Amniotic stem cell (primary cell): ENCODE measurements at places on chromosomes 5 and 9.

GRCh38 chr9:16213781-16214515, 656.5 kb downstream of the BNC2 start:
- peak; percentile 92 for DNase-seq

DNA sequence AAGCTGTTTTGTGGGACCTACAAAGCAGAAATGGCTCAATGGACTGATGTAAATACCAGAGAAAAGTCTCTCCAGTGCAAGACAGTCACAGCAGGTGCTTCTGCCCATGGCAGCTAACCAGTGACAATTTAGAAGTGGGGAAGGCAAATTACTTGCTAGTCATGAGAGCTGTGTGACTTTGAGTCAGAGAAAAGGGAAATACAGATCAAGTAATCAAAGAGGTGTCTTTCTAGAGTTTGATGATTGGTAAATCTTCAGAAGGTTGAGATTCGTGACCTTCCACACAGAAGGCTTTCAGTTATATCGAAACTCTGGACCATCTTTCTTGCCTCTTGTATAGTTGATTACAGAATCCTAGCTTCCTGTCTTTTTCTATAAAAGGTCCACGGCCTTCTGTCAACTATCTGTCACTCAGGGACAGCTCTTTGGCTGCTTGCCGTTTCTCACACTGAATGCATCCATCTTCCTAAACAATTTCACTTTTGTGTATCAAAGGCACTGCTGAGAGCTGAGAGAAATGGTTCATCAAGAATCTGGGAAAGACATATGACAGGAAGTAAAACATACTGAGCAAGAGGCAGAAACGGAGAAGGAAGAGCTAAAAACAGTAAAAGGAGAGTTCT, 993.9 kb upstream of the ACO1 start:
- DNase-seq: no peak

GRCh38 chr5:37938076-37938852, 98.4 kb upstream of the GDNF start:
- no peak for DNase-seq

- DNase-seq: no peak
Observed at GRCh38 chr9:87007711-87008366, 60.5 kb upstream of the GAS1 start.

DNA sequence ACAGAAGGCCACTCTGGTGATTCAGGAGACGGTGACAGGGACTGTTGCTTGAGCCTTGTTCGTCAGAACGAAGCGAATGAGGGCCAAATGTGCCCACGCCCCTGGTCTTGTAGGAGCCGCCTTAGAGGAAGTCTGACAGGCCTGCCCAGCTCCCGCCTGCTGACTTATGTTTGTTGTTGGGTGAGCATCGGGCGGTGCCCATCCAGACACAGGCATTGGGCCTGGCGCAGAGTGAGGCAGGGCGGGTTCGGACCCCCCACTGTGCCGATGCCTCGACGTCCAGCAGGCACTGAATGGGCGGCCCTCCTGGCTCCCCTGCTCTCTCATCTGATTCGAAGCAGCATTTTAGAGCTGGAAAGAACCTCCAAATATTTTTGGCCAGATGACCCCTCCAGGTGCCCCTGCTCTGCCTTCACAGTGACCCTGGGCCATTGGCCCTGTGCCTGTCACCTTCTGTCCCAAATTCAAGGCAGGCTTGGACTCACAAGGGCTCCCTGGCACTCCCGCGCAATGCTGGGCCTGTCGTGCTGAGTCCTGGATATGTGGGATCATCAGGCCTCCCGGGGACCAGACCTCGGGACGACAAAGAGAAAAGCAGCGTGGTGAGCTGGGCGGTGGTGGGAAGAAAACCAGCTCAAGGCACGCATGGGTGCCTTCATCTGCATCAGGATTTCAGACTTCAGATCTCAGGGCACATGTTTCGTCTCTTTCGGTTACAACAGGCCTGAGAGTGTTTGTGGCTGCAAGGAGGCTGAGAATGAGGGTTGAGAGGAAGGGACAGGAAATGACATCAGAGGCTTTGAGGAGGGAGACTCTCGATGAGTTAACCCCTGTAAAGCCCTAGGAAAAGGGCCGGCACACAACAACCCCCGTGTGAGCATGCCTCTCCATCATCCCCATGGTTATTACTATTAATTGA, 37.1 kb upstream of the OLFM1 start:
- DNase-seq: no peak

DNA sequence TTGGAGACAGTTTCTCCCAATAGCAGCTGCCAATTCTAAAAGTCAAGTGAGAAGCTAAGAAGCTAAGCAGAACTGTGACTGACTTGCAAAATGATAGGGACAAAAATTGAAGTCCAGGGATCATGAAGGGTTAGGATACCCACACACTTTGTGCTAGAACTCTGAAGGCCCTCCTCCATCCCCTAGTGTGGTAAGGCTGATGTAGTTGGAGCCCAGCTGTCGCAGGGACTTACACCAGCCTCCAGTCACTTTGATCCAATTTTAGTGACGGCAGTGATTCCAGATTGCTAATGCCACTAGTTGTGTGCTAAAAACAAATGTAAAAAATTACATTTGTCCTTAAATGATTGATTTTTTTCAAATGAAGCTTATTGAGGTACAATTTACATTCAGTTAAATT, 742.7 kb upstream of the ZNF608 start:
- DNase-seq: no peak

GRCh38 chr5:54886866-54887265, 98.5 kb downstream of the ESM1 start:
- no peak for DNase-seq

DNA sequence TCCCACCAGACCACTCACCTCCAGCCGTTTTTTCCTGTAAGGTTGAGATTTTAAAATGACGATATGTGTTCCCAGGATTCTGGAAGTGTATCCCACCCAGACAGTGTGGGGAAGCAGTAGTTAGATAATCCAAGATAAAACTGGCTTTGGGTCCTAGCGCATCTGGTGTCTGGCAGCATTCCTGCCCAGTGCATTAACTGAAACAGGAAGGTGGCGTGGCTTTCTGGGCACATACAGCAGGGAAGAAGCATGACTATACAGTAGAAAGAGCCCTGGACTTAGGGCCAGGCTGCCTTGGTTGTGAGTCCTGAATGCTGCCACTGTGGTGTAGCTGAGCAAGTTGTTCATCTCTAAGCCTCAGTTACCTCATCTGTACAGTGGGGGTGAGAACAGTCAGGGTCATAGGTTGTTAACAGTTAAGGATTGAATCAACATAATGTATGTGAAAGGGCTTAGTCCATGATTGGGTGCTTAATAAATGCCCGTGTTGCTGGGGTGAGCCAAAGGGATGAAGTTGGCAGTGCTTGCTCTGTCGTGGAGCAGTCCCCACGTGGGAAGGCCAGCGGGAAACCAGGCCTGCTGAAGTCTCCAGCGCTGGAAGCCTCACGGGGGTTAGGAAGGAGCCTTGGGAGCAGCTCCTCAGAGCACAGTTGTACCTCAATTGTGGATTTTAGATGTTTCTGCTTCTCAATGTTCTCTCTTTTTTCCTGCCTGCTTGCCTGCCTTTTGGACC, 18.0 kb downstream of the CLTA start:
- DNase-seq: no peak

- DNase-seq: no peak
Observed at GRCh38 chr9:124631326-124631725, 124.1 kb upstream of the NR5A1 start.

DNA sequence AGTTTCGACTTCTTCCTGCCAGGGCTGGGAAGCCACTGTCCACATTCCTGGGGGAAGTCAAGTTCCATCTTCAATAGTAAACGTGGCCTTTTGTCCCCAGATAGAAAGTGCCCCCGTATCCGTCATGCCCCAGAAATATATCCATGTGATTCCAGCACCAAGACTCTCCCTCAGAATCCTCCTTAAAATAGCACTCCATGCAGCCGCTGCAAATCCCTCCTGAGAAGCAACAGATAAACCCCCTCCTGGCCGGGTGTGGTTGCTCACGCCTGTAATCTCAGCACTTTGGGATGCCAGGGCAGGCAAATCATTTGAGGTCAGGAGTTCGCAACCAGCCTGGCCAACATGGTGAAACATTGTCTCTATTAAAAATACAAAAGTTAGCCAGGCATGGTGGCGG, 126.1 kb downstream of the OLFM1 start:
- no peak for DNase-seq

- no peak for DNase-seq
Observed at GRCh38 chr5:157562111-157562581, 13.4 kb downstream of the ADAM19 start.

DNA sequence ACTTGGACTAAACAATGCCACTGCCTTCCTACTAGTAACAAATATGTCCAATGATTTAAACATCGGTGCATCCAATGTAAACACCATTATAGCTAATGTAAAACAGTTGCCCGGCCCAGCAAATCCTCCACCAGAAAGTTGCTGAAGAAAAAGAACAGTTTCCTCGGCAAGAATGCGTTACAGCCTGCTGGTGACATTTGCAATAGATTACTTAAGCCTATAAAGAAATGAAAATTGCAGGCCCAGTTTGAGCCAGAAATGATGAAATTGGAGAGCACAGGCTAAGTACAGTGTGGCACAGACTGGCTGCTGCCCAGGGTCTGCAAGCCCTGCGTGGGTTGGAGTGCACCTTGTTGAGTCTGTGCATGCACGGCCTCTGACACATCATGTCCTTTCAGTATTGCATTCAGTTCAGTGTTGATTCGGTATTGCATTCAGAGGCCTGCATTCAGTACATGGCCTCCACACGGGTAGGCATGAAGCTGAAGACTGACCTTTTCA, 406.0 kb upstream of the KLF4 start:
- DNase-seq: peak; percentile 8

- no peak for DNase-seq
Observed at GRCh38 chr9:30815585-30815984, 1568.9 kb upstream of the ACO1 start.

DNA sequence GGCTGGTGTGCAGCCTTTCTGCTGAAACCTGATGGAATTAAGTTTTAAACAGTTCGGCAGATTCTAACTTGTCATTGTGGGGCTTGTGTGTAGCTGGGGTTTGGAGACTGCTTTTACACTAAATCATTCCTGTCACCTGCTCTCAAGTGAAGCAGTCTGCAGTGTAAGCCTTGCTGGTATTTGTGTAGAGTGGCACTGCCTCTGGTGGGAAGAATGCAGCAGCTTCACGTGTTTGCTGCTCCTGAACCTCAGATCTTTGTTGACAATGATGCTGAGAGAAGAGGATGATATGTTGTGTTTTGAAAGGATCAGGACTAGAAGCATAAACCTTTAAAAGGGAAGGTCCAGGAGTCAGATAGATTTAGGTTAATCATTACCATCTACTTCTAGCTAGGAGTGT, 88.1 kb downstream of the KDM4C start:
- DNase-seq: no peak

GRCh38 chr5:64229163-64229774, 63.6 kb downstream of the RNF180 start:
- peak; percentile 40 for DNase-seq

DNA sequence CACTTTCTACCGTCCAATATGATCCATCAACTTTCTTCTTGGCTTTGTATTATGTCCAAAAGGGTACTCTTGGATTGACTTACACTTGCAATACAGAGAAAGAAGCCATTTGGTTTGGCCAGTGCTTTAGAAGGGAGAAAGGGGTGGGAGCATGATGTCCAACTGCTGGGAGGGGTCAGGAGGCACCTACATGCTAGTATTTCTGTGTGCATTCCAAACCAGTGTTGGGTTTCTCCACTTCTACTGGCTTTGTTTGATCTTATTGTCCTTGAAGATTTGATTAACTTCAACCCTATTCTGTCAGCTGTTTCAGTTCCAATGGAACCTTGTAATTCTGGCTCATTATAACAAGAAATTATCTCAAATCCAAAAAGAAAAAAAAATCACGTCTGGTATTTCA, 27.6 kb downstream of the CYSTM1 start:
- DNase-seq: no peak

GRCh38 chr9:107942291-107942690, 452.7 kb upstream of the KLF4 start:
- DNase-seq: no peak

GRCh38 chr9:89225587-89225986, 47.0 kb upstream of the SHC3 start:
- DNase-seq: no peak

GRCh38 chr5:90548069-90548593, 10.5 kb upstream of the ADGRV1 start:
- DNase-seq: no peak

- no peak for DNase-seq
Observed at GRCh38 chr5:135759149-135759784, 75.2 kb upstream of the SLC25A48 start.

GRCh38 chr9:76405340-76405739, 11.1 kb upstream of the RFK start:
- DNase-seq: no peak

GRCh38 chr5:136006761-136007251, 22.0 kb upstream of the TGFBI start:
- DNase-seq: no peak

GRCh38 chr5:168674893-168675482, 95.8 kb upstream of the PANK3 start:
- no peak for DNase-seq

- DNase-seq: no peak
Observed at GRCh38 chr5:62143268-62144229, 162.5 kb upstream of the KIF2A start.

- DNase-seq: no peak
Observed at GRCh38 chr5:172188893-172189692, 1.1 kb upstream of the STK10 start.

DNA sequence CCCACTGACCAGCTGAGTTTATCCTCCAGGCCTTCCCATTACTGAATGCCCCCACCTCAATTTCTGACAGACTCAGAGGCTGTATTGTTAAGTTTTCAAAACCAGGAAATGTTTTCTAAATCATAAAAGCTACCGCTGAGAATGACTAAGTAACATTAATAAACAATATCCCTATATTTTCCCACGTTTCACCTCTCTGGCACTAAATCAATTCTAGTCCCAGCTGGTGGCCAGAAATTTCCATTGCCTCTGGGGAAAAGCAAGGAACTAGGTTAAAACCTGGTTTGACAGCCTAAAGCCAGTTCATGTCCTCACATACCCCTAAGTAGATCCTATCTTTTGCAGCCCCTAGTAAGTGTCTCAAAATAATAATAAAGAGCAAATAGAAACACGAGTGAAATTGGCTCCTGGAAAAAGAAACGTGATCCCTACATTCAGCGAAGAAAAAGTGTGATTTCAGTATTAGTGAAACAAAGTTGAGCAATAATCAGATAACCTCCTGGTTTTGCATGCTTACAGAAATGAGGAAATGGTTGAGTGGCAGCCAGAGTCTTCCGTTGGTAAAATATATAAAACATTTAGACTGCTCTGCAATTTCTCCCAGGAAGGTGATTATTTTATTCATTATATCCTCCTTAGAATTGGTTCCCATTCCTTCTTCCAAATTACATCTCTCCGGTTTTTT, 110.9 kb downstream of the ESM1 start:
- no peak for DNase-seq

DNA sequence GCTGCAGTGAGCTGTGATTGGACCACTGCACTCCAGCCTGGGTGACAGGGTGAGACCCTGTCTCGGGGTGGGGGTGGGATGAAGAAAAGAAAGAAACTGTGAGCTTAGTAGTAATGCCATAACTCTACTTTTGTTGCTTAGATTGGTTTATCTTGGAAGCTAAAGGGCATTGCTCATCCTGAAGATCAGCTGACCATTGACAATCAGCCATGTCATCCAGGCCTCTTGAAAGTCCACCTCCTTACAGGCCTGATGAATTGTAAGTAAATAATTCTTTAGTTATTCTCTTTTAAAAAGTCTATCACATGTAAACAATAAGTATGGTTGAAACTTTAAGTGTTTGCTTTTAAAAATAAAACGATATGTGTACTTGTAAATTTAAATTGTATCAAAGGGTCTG, 11.4 kb downstream of the OCLN start:
- DNase-seq: no peak

- no peak for DNase-seq
Observed at GRCh38 chr9:113532809-113533190, 69.3 kb downstream of the RGS3 start.
